Left ventricle myocardium superior (tissue), 1 donor: ENCODE measurements at places on chromosomes 16 and 17.
A peak's percentile ranks its signal among the peaks of the same experiment; 100 is the strongest.

DNA sequence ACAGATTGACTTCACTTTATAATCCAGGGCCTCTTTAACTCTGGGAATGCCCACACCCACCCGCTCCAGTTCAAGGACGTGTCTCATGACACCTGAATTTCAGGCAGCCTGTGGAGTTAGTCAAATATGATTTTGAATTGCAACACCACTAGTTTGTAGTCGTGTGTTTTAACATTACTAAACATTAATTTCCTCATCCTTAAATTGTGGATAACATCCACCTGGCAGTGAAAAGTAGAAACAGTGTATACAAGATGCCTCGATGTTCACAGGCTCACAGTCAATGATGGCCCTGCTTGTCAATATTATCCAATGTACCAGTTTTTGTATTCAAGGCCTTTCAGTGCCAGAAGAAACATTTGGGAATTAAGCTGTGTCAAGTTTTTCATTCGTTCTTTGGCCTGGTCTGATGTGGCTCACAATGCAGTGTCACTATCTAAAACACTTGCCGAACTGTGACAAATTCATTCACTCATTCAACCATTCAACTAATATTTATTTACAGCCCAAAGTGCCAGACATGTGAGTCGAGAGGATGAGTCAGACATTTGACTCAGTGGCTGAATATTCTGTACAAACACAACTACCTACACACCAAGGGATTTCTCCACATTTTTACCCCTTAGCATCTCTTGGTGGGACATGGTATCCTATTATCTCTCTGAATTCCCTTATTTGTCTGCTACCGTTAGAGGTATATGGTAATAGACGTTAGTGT lies 1.4 kb downstream of the MEIOB start:
- no peak for DNase-seq

GRCh38 chr17:78905116-78905515 lies 2.1 kb upstream of the CEP295NL start:
- DNase-seq: no peak

GRCh38 chr17:79695293-79695790 lies 35.4 kb upstream of the ENPP7 start:
- DNase-seq: no peak

- DNase-seq: no peak
Measured at GRCh38 chr16:12449795-12450194, 353.9 kb downstream of the CPPED1 start.

DNA sequence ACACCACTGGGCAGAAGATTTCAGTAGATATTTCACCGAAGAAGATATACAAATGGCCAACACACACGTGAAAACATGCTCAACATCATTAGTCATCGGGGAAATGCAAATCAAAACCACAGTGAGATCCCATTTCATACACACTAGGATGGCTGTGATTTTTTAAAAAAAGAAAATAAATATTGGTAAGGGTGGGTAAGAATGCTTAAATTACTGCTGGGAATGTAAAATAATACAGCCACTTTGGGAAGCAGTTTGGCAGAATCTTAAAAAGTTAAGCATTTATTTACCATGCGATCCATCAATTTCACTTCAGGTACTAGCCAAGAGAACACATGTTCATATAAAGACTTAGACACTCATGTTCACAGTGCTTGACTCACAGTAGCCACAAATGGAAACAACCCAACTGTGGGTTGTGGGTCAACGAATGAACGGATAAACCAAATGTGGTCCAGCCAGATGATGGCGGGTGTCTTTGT lies 6.5 kb upstream of the C16orf74 start:
- no peak for DNase-seq

GRCh38 chr17:29090750-29091605 lies 48.0 kb downstream of the PIPOX start:
- no peak for DNase-seq

DNA sequence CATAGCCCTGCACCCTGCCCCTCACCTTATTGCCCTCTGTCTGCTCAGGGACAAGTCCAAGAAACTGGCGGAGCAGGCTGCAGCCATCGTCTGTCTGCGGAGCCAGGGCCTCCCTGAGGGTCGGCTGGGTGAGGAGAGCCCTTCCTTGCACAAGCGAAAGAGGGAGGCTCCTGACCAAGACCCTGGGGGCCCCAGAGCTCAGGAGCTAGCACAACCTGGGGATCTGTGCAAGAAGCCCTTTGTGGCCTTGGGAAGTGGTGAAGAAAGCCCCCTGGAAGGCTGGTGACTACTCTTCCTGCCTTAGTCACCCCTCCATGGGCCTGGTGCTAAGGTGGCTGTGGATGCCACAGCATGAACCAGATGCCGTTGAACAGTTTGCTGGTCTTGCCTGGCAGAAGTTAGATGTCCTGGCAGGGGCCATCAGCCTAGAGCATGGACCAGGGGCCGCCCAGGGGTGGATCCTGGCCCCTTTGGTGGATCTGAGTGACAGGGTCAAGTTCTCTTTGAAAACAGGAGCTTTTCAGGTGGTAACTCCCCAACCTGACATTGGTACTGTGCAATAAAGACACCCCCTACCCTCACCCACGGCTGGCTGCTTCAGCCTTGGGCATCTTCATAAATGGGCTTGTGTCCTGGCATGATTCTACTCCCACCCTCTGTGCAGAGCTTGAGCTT lies 6.3 kb upstream of the NFATC3 start:
- DNase-seq: no peak

- no peak for DNase-seq
Measured at GRCh38 chr16:19084879-19085278, 17.5 kb downstream of the COQ7 start.

GRCh38 chr17:38590988-38591758 lies 14.6 kb downstream of the SRCIN1 start:
- no peak for DNase-seq

GRCh38 chr17:17343160-17343735 lies 40.1 kb downstream of the NT5M start:
- peak; percentile 25 for DNase-seq

- DNase-seq: no peak
Measured at GRCh38 chr17:55734128-55734781, 11.6 kb upstream of the TMEM100 start.

- no peak for DNase-seq
Measured at GRCh38 chr16:19304750-19305149, 19.2 kb downstream of the CLEC19A start.

GRCh38 chr16:54282928-54283724 lies 3.5 kb downstream of the IRX3 start:
- DNase-seq: peak; percentile 41

DNA sequence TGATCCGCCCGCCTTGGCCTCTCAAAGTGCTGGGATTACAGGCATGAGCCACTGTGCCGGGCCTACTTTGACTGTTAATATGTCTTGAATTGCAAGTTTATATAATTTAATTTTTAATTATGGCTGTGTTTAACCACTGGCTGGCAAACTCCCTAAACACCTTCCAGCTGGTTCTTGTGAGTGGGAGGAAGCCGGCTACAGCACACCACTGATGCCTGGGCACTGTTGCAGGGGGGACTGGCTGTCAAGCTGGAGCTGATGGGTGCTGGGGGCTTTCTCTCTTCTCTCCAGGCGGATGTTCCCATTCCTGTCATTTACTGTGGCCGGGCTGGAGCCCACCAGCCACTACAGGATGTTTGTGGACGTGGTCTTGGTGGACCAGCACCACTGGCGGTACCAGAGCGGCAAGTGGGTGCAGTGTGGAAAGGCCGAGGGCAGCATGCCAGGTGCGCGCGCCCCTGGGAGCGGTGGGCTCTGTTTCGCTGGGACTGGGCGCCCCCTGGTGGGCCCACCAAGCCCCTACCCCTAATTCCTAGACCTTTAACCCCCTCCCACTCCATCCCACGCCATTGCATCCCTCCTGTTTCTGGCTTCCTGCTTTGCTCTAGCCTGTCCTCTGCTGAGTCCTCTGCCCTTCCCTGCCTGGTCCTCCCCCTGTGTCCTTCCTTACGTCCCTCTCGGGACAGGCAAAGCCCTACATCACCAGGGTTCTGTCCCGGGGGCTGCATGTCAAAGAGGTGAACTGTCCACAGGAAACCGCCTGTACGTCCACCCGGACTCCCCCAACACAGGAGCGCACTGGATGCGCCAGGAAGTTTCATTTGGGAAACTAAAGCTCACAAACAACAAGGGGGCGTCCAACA lies 9.5 kb downstream of the TBX21 start:
- DNase-seq: peak; percentile 49

- DNase-seq: no peak
Measured at GRCh38 chr17:60464343-60464742, 42.1 kb downstream of the CHCT1 start.

DNA sequence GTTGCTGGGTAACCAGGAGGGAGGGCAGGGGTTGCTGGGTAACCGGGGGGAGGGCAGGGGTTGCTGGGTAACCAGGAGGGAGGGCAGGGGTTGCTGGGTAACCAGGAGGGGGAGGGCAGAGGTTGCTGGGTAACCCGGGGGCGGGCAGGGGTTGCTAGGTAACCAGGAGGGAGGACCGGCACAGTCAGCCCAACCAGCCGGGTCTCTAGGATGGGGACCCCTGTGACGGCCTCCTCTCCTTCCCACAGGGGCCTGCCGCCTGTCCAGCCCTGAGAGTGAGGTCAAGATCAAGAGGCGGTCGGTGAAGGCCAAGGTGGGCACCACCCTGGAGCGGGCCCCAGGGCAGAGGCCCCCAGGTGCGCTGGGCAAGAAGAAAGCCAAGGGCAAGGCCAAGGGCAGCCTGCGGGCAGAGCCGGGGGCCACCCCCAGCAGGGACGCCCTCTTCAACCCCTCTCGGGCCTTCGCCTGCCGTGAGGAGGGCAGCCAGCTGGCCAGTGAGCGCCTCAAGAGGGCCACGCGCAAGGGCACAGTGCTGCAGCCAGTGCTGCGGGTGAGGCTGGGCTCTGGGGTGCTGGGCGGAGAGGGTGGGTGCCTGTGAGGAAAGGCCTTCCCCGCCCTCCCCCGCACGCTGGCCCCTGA lies 54.6 kb downstream of the ACTG1 start:
- DNase-seq: no peak

GRCh38 chr17:48579760-48580554 lies 1.8 kb upstream of the HOXB4 start:
- no peak for DNase-seq

GRCh38 chr16:73049091-73049490 lies 1.2 kb upstream of the ZFHX3 start:
- DNase-seq: no peak

- DNase-seq: no peak
Measured at GRCh38 chr17:65123757-65124675, 13.2 kb upstream of the RGS9 start.

DNA sequence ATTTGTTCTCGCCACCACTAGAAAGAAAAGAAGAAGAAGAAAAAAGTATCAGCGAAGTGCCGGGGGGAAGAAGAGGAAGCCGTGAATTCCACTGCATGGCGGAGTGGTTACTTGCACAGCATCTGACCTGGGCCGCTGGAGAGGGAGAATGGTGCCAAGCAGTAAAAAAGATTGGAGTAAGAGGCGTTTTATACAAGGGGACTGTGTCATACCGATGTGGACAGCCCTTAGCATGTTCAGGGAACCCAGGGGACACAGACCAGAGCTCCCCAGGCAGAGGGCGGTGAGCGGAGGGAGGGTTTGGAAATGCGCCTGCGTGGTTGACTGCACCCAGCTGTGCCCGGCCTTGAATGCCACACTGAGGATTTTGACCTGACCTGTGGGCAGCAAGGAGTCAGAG lies 52.8 kb downstream of the PLXDC1 start:
- DNase-seq: no peak

- peak; percentile 63 for DNase-seq
Measured at GRCh38 chr17:42895185-42895555, 5.4 kb upstream of the G6PC1 start.

DNA sequence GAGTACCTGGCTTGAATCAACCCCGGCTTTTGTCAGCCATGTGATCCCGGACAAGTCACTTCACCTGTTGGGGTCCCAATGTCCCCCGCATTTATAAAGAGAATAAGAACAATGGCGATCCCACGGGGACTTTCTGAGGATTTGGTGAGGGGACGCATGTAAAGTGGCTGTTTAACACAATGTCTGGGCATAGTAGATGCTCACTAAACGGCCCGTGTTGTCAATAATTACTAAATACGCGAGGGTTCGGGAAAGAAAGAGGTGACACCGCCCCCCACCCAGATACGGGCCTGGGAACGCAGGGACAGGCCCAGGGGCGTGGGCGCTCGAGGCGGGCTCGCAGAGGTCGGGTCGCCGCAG lies 1.8 kb downstream of the SYNGR3 start:
- DNase-seq: no peak

DNA sequence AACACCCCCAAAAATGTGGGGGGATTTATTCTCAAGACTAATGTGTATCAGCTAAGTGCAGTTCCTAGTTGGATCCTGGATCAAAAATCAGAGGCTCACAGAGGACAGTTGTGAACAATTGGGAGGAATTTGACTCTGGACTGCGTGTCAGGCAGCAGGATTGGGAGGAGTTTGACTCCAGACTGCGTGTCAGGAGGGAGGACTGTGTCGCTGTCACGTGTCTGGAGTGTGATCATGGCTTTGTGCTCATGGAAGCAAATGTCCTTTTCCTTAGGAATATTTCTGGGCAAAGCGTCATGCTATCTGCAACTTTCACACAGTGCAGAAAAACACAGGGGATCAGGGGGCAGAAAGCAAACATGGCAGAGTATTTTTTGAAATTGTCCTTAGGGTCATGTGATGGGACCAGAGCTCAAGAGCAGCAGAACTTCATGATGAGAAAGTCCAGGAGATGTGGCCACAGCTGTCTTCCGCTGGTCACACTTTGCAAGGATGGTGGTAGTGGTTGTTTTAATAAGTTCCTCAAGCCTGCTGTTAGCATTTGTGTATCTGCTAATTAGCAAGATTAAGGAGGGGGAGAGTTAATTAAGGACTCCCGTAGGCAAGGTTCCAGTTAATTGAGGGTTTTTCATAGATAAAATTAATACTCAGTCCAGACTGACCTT lies 122.0 kb upstream of the CHMP6 start:
- DNase-seq: no peak

DNA sequence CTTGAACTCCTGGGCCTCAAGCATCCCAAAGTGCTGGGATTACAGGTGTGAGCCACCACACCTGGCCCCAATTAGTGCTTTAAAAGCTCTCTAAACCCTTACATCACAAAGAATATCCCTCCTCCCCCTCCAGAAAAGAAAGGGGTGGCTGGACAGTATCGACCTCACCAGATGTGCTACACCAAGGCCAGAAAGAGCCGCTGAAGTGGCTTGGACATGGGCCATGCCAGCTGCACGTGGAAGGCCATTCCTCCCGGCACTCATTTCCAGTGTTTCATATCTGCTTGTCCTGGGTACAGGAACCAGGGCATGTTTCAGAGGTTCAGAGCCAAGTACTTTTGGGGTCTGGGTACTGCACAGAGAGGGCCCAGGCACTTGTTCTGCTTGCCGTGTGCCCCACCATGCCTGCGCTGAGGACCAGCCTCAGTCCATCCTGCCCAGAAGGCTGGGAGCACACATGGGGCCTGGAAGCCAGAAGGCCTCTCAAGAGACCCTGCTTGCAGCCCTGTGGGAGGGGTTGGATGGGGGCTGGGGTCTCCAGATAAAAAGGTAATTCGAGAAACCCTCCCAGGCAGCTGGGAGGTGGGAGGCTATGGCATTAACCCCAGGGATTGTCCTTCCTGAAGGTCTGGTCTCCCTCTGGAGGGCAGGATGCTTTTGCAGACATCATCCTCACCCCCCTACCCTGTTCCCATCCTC lies 3.5 kb upstream of the SRRM2 start:
- no peak for DNase-seq

- DNase-seq: no peak
Measured at GRCh38 chr17:81322271-81323082, 27.4 kb upstream of the SLC38A10 start.

GRCh38 chr16:17801068-17801467 lies 330.3 kb upstream of the XYLT1 start:
- no peak for DNase-seq

GRCh38 chr17:40633871-40634270 lies 13.7 kb downstream of the SMARCE1 start:
- no peak for DNase-seq
